ENCODE measurements at places on chromosomes 3 and 15.

DNA sequence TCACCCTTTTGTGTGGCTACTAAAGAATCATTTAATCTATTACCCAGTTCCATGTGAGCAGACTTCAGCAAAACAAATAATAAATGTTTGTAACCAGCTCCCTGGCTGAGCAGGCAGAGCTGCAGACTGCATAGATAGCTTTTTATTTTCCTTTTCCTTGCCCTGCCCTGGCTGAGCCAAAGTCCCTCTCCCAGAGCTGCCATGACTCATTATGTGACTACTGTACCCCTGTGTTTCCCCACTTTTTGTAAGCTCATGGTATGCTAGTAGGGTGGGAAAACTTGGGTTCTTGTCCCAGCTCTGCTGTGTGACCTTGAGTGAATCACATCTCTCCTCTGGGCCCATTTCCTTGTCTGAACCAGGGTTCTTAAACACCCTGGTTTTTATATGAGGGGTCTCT, 127.5 kb downstream of the CLSTN2 start:
- DNase-seq: no peak

GRCh38 chr3:89113893-89114840, 6.7 kb downstream of the EPHA3 start:
- DNase-seq: peak; percentile 29

DNA sequence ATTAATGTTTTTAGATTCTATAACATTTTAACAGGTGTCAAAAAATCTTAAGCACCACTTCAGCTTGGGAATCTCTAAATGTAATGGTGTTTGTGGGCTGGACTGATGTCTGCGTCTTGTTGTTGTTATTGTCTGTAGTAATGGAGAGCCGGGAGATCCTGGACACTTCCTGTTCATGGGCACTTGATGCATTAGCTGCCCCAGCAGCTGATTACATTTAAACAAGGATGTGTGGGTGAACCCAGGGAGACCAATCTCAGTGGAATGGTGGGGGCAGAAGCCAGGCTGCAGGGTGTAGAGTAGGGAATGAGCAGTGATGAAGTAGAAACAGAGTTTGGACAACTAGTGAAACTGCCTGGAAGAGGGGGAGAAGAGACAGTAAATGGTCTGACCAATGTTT, 7.8 kb downstream of the CCR5AS start:
- DNase-seq: no peak

GRCh38 chr3:58474967-58475578, 16.8 kb upstream of the KCTD6 start:
- no peak for DNase-seq

GRCh38 chr3:172179680-172180399, 140.5 kb downstream of the FNDC3B start:
- DNase-seq: no peak

- DNase-seq: no peak
Measured at GRCh38 chr3:146246526-146246925, 4.4 kb downstream of the PLSCR4 start.

- DNase-seq: no peak
Measured at GRCh38 chr3:14725564-14726440, 50.9 kb downstream of the C3orf20 start.

DNA sequence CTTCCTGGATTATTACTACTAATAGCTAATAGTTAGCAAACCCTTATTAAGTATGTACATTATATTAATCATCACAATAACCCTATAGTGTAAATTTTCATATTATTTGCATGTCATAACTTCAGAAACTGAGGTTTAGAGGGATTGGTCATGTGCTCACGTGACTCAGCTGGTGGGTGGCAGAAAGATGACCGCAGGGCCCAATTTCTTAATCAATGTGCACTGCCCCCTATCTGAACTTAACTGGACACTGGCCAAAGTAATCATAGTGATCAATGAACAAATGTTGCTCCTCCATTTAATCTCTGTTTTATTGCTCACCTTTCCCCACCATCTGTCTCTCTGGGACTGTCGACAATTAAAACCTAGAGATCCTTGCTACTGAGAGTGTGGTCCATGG, 52.2 kb downstream of the PLD1 start:
- DNase-seq: no peak

DNA sequence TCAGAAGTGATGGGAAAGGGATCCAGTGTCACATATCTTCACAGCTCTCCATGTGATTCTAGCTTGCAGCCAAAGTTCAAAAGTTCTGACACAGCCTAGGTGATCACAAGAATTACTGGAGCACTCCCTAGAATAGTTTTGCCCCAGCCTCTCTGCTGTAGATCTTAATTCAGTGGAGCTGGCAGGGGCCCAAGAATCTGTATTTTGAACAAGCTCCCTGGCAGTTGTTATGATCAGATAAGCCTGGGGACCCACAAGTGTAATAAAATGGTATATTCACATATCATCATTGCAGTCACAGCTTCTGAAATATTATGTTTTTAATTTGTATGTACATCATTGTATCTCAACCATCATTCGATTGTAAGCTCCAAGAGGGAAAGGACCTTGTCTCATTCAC, 62.3 kb downstream of the NOX5 start:
- no peak for DNase-seq

- no peak for DNase-seq
Measured at GRCh38 chr3:104916971-104917370, 449.7 kb upstream of the ALCAM start.

GRCh38 chr15:63663906-63664305, 66.7 kb downstream of the FBXL22 start:
- DNase-seq: no peak

GRCh38 chr3:74009961-74010844, 385.5 kb upstream of the PDZRN3 start:
- DNase-seq: no peak

DNA sequence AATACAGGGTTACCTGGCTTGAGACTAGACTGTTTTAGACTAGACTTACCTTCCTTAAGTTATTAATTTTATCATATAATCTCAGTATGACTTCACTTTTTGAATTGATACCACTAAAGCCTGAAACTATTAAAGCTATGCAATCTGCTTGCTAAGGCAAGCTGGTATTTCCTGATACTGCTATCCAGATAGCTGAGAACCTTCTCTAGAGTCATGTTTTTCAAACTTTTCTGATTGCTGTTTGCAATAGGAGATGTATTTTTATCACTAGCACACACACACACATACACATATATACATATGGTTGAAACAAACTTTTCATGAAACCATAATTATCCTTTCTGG, 9.3 kb upstream of the MAGI1 start:
- DNase-seq: no peak

GRCh38 chr3:14254812-14255702, 76.4 kb downstream of the LSM3 start:
- DNase-seq: no peak

- no peak for DNase-seq
Measured at GRCh38 chr15:101168898-101169494, 82.9 kb downstream of the CHSY1 start.

- DNase-seq: no peak
Measured at GRCh38 chr15:40984964-40985363, 31.7 kb downstream of the CHAC1 start.

DNA sequence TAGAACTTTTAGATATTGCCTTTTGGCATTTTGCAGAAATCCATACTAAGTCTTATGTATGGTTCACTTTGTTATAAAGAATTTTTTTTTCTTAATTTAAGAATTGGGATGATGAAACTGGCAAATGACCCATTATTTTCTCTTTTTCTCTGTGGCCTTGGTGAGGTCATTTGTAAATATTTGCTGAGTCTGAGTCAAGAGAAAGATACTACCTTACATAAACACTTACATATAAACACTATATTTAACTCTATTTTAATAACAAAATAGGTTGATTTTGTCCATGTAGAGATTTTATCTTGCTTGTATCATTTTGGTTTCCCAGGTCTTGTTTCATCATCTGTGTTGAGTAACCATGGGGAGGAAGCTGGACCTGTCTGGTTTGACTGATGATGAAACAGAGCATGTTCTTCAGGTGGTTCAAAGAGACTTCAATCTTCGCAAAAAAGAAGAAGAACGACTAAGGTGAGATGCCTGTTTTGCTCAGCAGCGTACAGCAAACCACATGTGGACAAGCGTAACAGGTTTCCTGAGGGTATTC, 91.1 kb downstream of the MYRIP start:
- no peak for DNase-seq

DNA sequence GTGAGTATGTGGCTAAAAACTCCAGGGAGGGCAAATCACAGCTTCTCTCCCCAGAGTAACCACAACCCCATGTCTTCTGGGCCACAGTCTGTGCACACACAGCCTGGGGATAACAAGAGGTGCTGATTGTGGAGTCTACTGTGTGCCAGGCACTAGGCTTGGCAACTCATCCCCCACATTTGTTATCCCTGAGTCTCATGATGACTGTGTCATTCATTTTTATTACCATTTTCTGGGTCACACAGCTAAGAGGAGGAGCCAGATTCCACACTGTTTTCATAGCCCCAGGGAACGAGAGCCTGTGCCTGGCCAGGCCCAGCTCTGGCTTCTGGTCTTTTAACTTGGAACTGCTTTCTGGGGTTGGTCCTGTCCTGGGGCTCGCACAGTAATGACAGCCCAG, 34.5 kb downstream of the ESYT3 start:
- no peak for DNase-seq

DNA sequence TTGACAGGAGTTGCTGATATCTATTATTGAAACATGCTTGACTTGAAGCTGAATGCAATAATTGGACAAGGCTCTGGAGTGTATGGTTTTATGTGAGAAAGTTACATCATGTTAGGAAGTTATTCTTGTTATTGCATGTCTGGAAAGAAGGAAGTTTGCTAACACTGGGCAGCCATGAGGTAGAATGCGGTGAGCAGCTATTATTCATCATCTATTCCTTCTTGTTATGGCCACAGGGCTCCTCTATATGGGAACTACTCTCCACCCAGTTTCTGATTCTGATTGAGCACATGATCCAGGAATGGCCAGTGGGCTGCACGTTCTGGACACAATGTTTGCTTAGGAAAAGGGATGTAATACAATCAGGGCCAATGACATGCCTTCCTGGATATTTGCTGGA, 37.8 kb upstream of the SCN5A start:
- DNase-seq: no peak

DNA sequence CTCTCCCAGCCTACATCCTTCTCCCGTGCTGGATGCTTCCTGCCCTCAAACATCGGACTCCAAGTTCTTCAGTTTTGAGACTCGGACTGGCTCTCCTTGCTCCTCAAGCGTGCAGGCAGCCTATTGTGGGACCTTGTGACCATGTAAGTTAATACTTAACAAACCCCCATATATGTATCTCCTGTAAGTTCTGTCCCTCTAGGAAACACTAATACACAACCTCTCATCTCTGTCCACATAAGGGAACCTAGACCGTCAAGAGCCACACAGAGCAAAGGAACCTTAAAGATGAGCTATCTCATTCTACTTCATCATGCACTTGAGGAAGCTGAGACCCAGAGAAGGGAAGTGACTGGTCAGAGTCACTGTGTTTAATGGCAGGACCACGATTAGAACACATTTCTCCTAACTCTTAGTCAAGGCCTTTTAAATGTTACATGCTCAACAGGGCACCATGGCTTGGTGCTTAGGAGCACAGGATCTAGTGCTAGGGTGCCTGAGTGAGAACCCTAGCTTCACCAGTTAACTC, 50.3 kb downstream of the NPTN start:
- no peak for DNase-seq

GRCh38 chr15:29331071-29331470, 61.4 kb upstream of the NSMCE3 start:
- DNase-seq: no peak

DNA sequence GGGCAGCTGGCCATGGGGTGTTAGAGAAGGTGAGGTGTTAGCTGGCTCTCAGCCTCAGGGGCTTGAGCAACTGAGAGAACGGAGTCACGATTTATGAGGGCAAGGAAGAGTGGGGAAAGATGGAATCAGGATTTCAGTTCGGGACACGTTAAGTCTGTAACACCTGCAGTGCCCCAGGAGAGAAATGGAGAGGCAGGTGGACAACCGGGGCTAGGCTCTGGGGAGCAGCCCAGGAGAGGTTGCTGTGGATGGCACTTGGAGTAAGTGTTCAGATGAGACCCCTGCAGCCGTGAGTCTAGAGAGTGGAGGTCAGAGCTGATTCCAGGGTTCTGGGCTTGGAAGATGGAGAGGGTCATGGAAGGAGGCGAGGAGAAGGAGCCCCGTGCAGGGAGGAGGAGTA, 237.9 kb downstream of the OCA2 start:
- DNase-seq: no peak
